ENCODE measurements at places on chromosomes 1 and 21. TPM values are rescaled to one million over a fixed set of nuclear protein-coding genes. Genes with fewer than 3 reads are reported as not detected.

The SNRNP40 gene
- total RNA-seq = 121 TPM

The ELAVL4 gene
- total RNA-seq = not detected

The TDRD5 gene
- total RNA-seq = 0.33 TPM

The RGS1 gene
- not detected for total RNA-seq

The OR6N1 gene
- total RNA-seq = not detected

- no peak overlapping the region for H3K4me3 ChIP-seq
- H3K27me3 ChIP-seq = no peaks in the 10 kb centered on the region
- no peak for DNase-seq
Measured at GRCh38 chr21:36337099-36337509, 17.1 kb downstream of the MORC3 start.

GRCh38 chr1:211328084-211328694 lies 1.6 kb downstream of the TRAF5 start:
- peak overlapping the region; percentile 90 for H3K4me3 ChIP-seq
- DNase-seq = peak; percentile 17
- H3K36me3 ChIP-seq = no peaks in the 10 kb centered on the region
- no peak overlapping the region for H3K27ac ChIP-seq
- peaks cover 11% of the 10 kb centered on the region for H3K4me1 ChIP-seq

GRCh38 chr1:239098400-239099037 lies 287.8 kb upstream of the CHRM3 start:
- H3K27me3 ChIP-seq = no peaks in the 10 kb centered on the region
- DNase-seq = no peak
- no peak overlapping the region for H3K4me3 ChIP-seq
- H3K27ac ChIP-seq = no peak overlapping the region
- H3K4me1 ChIP-seq = no peaks in the 10 kb centered on the region
- peaks cover 13% of the 10 kb centered on the region for H3K36me3 ChIP-seq

GRCh38 chr1:8813016-8813763 lies 4.2 kb downstream of the RERE start:
- H3K4me3 ChIP-seq = no peak overlapping the region
- H3K27me3 ChIP-seq = no peaks in the 10 kb centered on the region
- H3K36me3 ChIP-seq = no peaks in the 10 kb centered on the region
- no peak for DNase-seq
- no peak overlapping the region for H3K27ac ChIP-seq
- H3K4me1 ChIP-seq = peaks cover 10% of the 10 kb centered on the region

- H3K27me3 ChIP-seq = no peaks in the 10 kb centered on the region
- H3K27ac ChIP-seq = no peak overlapping the region
- H3K36me3 ChIP-seq = peaks cover 39% of the 10 kb centered on the region
- H3K4me1 ChIP-seq = no peaks in the 10 kb centered on the region
Measured at GRCh38 chr1:1757422-1758058, 20.7 kb downstream of the NADK start.

DNA sequence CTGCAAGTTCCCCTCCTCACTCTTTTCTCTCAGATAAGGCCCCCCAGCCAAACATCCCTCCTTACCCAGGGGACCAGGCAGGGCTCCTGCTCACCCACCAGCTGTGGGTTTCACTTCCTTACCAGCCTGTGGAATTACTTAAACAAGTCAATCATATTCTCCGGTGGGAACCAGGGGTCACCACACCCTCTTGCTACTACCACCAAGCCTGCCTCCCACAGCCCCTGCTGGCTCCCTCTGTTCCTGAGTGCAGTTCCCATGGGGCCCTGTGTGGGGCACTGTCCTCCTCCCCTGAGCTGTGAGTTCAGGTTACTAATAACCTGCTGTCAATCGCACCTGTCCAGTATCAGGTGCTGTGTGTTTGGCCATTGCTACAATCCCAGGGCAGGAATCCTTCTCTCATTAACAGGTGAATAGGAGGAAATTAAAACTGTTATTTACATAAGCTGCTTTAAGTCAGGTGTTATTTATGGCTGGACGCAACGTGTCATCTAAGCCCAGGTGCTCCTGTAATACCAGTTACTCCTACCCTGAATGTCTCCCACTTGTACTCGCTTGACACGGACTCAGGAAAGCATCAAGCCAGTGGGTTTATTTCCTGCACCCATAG lies 53.1 kb upstream of the LBR start:
- no peak overlapping the region for H3K27ac ChIP-seq
- 0 out of 2 replicates have a peak, but pooled peaks cover 2% of the 10 kb centered on the region for H3K4me1 ChIP-seq
- H3K4me3 ChIP-seq = no peak overlapping the region

GRCh38 chr1:67690411-67690810 lies 5.4 kb downstream of the GADD45A start:
- no peak overlapping the region for H3K27ac ChIP-seq
- H3K4me3 ChIP-seq = no peak overlapping the region
- no peak for DNase-seq
- H3K36me3 ChIP-seq = peaks cover 3% of the 10 kb centered on the region
- no peaks in the 10 kb centered on the region for H3K27me3 ChIP-seq
- H3K4me1 ChIP-seq = peaks cover 3% of the 10 kb centered on the region

DNA sequence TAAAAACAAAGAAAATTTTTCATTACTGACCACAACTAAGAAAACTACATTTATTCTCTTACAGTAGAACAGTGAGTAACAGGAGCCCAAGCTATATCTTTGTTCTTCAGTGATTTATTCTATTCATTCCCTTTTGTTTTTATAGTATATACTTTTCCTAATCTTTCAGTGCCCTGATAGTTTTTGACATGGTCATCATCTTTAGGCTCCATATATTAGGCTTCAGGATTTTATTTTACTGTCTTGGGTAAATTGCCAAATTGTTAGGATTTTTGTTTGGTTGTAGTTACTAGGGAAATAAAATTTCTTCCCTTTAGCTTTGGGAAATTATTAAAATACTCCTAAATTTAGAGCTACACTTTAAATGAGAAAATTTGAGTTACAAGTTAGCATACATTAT lies 10.3 kb downstream of the FBXO28 start:
- peaks cover 16% of the 10 kb centered on the region for H3K36me3 ChIP-seq
- H3K4me3 ChIP-seq = no peak overlapping the region
- DNase-seq = no peak
- H3K27ac ChIP-seq = no peak overlapping the region

- no peak overlapping the region for H3K27ac ChIP-seq
- peaks cover 2% of the 10 kb centered on the region for H3K4me1 ChIP-seq
- no peaks in the 10 kb centered on the region for H3K36me3 ChIP-seq
- no peak for DNase-seq
Measured at GRCh38 chr1:85322655-85323054, 46.2 kb upstream of the BCL10 start.

- DNase-seq = no peak
- peaks cover 54% of the 10 kb centered on the region for H3K27me3 ChIP-seq
- H3K36me3 ChIP-seq = no peaks in the 10 kb centered on the region
- peak overlapping the region; percentile 36 for H3K4me3 ChIP-seq
- no peak overlapping the region for H3K27ac ChIP-seq
- no peaks in the 10 kb centered on the region for H3K4me1 ChIP-seq
Measured at GRCh38 chr1:6424000-6424565, 493 bp upstream of the ESPN start.

DNA sequence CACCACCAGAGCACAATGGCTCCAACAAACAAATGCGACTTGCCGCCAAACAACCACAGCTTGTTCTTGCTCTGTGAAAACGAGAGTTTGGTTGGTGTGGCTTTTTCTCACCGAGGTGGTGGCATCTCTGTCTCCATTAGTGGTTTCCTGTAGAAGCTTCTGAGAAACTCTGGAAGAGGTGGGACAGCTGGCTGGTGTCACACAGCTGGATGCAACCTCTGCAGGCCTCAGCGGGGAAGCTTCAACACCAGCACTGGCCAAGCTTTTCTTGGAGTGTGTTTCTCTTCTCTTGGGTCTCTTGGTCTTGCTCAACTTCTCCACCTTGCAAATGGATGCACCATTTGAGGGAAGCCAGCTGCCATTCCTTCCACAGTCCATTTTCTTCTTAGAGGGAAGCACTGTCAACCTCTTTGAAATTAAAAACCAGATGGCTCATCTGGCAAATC lies 124.8 kb downstream of the KCNN3 start:
- no peak for DNase-seq
- no peak overlapping the region for H3K27ac ChIP-seq
- no peaks in the 10 kb centered on the region for H3K36me3 ChIP-seq
- no peaks in the 10 kb centered on the region for H3K27me3 ChIP-seq
- no peak overlapping the region for H3K4me3 ChIP-seq

- H3K4me1 ChIP-seq = no peaks in the 10 kb centered on the region
- H3K27me3 ChIP-seq = no peaks in the 10 kb centered on the region
- H3K4me3 ChIP-seq = no peak overlapping the region
- no peak for DNase-seq
- no peaks in the 10 kb centered on the region for H3K36me3 ChIP-seq
Measured at GRCh38 chr1:20178634-20179370, 7.1 kb upstream of the UBXN10 start.

- peak; percentile 24 for DNase-seq
- H3K36me3 ChIP-seq = no peaks in the 10 kb centered on the region
Measured at GRCh38 chr21:45868488-45868887, 113.1 kb upstream of the COL6A1 start.

- no peaks in the 10 kb centered on the region for H3K27me3 ChIP-seq
- peaks cover 25% of the 10 kb centered on the region for H3K36me3 ChIP-seq
- DNase-seq = no peak
- H3K4me1 ChIP-seq = no peaks in the 10 kb centered on the region
- H3K4me3 ChIP-seq = no peak overlapping the region
Measured at GRCh38 chr1:43427941-43428340, 25.8 kb downstream of the HYI start.

GRCh38 chr1:161190962-161191521 lies 7.8 kb downstream of the ADAMTS4 start:
- H3K4me3 ChIP-seq = no peak overlapping the region
- no peaks in the 10 kb centered on the region for H3K36me3 ChIP-seq
- no peak overlapping the region for H3K27ac ChIP-seq
- H3K27me3 ChIP-seq = no peaks in the 10 kb centered on the region
- H3K4me1 ChIP-seq = no peaks in the 10 kb centered on the region

DNA sequence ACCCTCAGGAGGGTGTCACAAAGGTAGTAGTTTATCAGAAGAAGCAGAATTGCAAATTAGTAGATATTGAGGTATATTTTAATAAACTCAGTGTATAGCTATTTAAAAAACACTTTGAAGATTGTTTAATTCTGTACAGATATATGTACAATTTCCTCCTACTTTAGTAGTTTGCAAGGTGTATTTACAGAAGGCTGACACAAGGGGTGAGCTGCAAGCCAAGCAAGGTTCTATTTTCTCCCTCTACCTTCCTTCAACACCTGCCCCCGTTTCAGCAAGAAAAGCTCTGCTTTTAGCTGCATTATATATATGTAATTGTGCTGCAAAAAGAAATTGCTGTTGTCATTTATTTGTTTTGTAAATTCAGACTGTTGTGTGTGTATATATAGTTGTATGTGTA lies 674.2 kb upstream of the PKN2 start:
- no peak overlapping the region for H3K4me3 ChIP-seq
- H3K27ac ChIP-seq = no peak overlapping the region
- DNase-seq = no peak
- no peaks in the 10 kb centered on the region for H3K36me3 ChIP-seq
- H3K4me1 ChIP-seq = no peaks in the 10 kb centered on the region

DNA sequence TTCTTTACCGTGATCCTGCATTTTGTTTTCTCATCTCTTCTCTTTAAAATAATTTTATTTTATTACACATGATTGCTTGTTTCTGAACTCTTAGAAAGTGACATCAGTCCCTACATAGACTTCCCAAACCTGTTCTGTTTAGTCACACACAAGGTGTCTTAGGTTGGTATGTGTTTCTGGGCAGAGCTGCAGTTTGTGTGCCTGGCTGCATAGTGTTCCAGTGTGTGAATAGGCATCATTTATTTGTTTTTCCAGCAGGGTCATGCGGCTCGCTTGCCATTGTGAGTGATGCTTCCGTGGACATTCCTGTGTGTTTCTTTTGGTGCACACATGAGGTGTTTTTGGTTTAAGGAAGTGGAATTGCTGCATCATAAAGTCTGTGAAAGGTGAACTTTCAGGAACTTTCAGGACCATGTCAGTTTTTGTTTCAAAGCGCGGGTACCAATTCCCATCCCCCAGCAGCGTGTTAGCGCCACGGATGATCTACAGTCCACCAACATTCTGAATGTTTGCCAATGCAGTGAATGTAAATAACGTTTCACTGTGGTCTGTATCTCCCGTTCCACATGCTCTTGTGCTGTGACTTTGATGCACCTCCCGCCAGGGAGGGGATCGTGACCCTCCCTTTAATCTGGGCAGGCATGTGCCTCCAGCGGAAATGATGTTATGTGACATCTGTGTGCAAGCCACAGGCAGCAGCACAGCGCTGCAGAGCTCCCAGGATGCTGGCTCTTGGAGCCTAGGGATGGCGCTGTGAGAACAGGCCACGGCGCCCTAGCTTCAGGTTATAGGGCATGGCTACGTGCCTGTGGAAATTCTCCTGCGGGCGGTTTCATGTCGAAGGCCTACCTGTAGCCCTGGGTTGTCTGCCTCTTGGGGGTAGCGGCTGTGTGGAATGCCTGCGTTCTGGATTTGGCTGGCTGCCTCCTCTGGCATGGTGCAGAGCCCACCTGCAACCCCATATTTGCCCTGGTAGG lies 144.6 kb upstream of the COL6A1 start:
- peaks cover 20% of the 10 kb centered on the region for H3K36me3 ChIP-seq
- no peaks in the 10 kb centered on the region for H3K27me3 ChIP-seq
- no peak overlapping the region for H3K4me3 ChIP-seq

DNA sequence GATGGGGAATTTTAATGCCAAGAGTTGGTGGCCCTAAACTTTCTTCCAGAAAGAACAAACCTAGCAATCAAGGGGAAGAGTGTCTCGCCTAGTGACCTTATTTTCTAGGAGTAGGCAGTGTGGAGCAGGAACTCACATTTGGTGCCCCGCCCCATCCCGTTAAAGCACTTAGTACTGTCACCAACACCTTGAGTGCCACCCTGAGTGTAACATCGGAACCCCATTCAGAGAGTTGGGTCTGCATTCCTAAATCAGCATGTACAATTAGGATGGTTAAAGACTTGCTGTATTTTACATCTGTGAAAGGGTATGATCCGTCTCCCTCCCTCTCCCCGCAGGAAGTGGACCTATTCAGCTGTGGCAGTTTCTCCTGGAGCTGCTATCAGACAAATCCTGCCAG lies 15.5 kb downstream of the ETS2 start:
- no peak overlapping the region for H3K27ac ChIP-seq
- DNase-seq = no peak
- H3K27me3 ChIP-seq = no peaks in the 10 kb centered on the region
- no peaks in the 10 kb centered on the region for H3K4me1 ChIP-seq
- H3K36me3 ChIP-seq = peaks cover 92% of the 10 kb centered on the region
- H3K4me3 ChIP-seq = no peak overlapping the region

DNA sequence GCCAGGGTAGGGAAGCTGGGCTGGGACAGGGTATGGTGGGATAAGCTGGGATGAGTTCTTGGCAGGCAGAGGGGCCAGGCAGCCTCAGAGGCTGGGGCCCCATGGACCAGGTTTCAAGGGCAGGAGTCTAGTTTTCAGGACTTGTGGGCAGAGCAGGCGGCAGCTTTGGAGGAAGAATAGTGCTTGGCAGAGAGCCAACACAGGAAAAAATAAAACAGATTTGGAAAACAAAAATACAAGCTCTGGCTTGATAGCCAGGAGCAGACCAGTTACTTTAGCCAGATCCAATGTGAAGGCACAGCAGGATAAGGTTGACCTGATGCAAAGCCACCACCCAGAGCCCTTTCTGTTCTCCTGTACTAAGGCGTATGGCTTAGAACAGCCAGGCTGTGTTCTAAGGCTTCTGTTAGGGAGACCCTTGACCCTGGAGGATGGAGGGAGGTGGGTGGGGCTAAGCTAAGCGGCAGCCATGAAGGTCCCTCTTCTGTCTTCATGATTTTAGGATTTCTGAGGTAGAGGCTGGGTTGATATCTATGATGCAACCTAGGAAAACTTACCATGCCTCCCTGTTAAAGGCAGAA lies 5.5 kb downstream of the TRAF5 start:
- no peak overlapping the region for H3K4me3 ChIP-seq
- no peaks in the 10 kb centered on the region for H3K27me3 ChIP-seq
- peaks cover 15% of the 10 kb centered on the region for H3K4me1 ChIP-seq
- no peak overlapping the region for H3K27ac ChIP-seq
- peak; percentile 17 for DNase-seq
- no peaks in the 10 kb centered on the region for H3K36me3 ChIP-seq
